Esophagus mucosa (tissue), 1 donor: ENCODE measurements at places on chromosomes 2 and 18. TPM values are rescaled to one million over a fixed set of nuclear protein-coding genes. Genes with fewer than 3 reads are reported as not detected.

DNA sequence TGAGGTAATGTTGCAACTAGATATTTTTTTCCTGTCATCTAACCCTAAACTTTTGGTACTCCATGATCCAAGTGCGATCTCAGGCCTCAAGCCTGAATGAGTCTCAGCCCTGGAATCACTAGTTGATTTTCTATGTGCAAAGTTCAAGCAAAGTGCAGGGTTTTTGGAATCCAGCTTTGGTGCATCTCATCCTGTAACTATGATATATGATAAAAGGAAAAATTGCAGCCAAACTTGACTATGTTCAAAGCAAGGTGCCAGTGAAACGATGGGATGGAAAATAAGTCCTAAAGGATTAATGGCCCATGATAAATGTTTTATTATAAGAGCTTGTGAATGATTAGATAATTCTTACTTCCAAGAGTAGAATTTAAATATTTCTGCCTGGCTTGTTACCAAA, 78.9 kb upstream of the NT5C1B start:
- ATAC-seq: no peak

Gene EPHA4
- total RNA-seq: 16.9 TPM

DNA sequence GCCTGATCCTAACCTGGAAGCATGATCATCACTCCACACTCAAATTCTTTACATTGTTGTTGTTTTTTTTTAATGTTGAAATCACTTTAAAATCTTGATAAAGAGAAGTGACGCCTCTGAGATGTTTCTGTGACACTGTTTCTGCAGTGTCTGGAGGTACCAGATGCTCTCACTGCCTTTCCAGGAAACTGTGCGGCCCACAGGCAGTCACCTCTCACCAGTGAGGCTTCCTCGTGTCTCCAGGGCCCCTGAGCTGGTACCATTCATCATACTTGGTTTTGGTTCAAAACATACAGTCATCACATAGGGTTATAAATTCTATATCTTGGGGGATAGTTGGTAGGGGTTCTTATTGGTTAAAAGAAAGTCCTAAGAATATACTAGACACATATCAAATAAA, 10.1 kb upstream of the ID2 start:
- ATAC-seq: no peak

DNA sequence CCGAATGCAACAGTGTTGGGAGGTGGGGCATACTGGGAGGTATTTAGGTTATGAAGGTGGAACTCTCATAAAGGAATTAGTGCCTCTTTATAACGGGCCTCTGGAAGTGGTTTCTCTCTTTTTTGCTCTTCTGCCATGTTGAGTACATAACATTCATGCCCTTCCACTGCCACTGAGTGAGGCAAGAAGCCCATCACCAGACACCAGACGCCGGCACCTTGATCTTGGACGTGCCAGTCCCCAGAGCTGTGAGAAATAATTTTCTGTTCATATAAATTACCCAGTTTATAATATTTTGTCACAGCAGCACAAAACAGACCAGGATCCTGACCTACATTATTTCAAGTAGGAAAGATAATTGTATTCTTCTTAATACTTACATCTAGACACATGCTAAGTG, 320.2 kb downstream of the NRXN1 start:
- no peak for ATAC-seq

Gene SGO2
- total RNA-seq: 6.3 TPM

GRCh38 chr2:102439065-102439695, 16.2 kb downstream of the IL18RAP start:
- peak; percentile 66 for ATAC-seq

DNA sequence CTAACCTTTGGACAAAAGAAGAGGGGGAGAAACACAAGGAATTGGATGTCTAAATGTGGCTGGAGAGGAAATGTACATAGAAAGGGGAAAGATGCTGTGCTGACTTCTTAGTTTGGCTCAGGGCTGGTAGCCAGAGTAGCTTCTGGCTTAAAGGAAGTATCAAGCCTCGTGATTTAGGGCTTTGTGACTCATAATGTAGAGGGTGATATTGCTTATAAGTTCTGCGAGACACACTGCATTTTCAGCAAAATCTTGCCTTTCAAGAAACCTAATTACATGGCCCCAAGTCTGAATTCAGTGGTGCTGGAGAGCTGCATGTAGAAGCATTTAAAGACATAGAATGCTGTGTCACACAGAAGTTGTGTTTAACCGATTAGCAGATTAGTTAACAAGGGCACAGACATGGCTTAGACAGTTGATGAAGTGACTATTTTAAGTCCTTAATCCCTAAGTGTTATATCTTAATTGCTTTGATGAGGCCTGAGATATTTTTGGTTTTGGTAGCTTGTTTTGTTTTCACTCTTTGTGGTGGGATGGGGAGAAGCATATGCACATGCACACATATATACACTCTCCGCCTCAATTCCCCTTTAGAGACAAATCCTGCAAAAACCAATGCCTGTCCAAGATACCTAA, 66.4 kb downstream of the EPAS1 start:
- ATAC-seq: peak; percentile 56

Gene ARPC2
- 383 TPM for total RNA-seq
